ENCODE measurements at places on chromosomes 5 and 9. TPM values are rescaled to one million over a fixed set of nuclear protein-coding genes. Genes with fewer than 3 reads are reported as not detected.

GRCh38 chr9:76744336-76744735 is 19.9 kb upstream of the PCA3 start:
- H3K27me3 ChIP-seq: no peaks in the 10 kb centered on the region
- no peaks in the 10 kb centered on the region for H3K36me3 ChIP-seq
- no peak overlapping the region for H3K27ac ChIP-seq
- H3K4me1 ChIP-seq: no peaks in the 10 kb centered on the region
- DNase-seq: no peak

Gene TTC23L
- total RNA-seq: 1.0 TPM

GRCh38 chr5:124741711-124742496 is 4.5 kb downstream of the ZNF608 start:
- H3K27me3 ChIP-seq: no peaks in the 10 kb centered on the region
- peaks cover 79% of the 10 kb centered on the region for H3K4me1 ChIP-seq
- DNase-seq: peak; percentile 75
- no peaks in the 10 kb centered on the region for H3K36me3 ChIP-seq
- no peak overlapping the region for H3K4me3 ChIP-seq

DNA sequence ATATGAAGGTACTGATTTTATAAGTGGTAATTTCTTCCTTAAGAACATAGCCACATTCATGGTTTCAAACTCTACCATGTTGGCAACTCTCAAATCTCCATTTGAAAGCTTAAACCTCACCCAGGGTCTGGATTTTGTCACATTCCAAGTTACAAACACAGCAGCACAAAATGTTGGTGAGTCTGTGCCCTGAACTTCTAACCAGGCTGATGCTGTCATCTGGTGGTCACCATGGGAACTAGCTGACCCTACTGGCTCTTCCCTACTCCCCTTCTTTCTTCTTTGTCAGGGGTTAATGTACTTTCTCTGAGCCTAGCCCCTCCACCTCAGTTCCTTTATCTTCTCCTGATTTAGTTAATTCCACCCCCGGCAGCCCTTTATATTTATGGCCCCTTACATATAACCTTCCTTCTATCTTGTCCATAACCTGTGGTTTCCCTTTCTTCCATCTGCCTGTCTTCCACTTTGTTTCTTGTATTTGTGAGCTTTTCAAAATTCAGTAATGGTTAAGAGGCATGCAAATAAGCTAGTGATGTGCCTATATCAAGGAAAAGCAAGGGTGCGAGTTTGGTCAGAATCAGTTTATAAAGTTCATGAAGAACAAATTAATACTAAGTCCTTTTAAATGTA is 35.9 kb downstream of the TGFBR1 start:
- no peaks in the 10 kb centered on the region for H3K4me1 ChIP-seq
- no peak overlapping the region for H3K27ac ChIP-seq
- no peaks in the 10 kb centered on the region for H3K27me3 ChIP-seq
- DNase-seq: peak; percentile 21
- H3K36me3 ChIP-seq: no peaks in the 10 kb centered on the region
- no peak overlapping the region for H3K4me3 ChIP-seq

GRCh38 chr5:102799017-102799416 is 43.9 kb downstream of the PAM start:
- H3K36me3 ChIP-seq: no peaks in the 10 kb centered on the region
- H3K27me3 ChIP-seq: no peaks in the 10 kb centered on the region
- no peak overlapping the region for H3K4me3 ChIP-seq
- H3K4me1 ChIP-seq: peaks cover 25% of the 10 kb centered on the region

- no peak overlapping the region for H3K4me3 ChIP-seq
- H3K27me3 ChIP-seq: no peaks in the 10 kb centered on the region
- no peaks in the 10 kb centered on the region for H3K4me1 ChIP-seq
Observed at GRCh38 chr5:2732850-2733249, 18.6 kb downstream of the IRX2 start.

- H3K4me1 ChIP-seq: no peaks in the 10 kb centered on the region
- H3K4me3 ChIP-seq: no peak overlapping the region
- H3K36me3 ChIP-seq: no peaks in the 10 kb centered on the region
- no peak overlapping the region for H3K27ac ChIP-seq
- H3K27me3 ChIP-seq: no peaks in the 10 kb centered on the region
- no peak for DNase-seq
Observed at GRCh38 chr5:101080462-101081240, 177.6 kb upstream of the ST8SIA4 start.

Gene SIMC1
- total RNA-seq: 19.7 TPM

DNA sequence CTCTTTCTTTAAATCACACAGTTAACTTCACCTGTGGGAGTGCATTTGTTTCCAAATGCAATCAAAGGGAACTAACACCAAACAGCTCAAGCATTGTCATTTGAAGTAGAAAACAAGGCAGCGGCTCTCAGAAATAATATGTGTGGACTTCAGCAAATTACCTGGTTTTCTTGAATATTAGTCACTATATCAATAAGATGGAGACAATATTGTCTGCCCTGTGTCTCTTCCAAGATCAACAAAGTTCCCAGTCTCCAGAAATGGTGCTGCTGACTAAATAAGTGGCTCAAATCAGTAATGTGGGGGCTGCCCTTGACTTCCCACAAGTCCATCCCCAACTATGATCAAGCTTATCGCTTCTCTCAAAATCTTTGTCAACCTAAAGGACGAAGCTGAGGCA is 53.1 kb upstream of the CEMIP2 start:
- no peaks in the 10 kb centered on the region for H3K27me3 ChIP-seq
- no peak for DNase-seq
- no peaks in the 10 kb centered on the region for H3K36me3 ChIP-seq

Gene EMB
- 15.2 TPM for total RNA-seq
